ENCODE measurements at places on chromosomes 4 and X.

DNA sequence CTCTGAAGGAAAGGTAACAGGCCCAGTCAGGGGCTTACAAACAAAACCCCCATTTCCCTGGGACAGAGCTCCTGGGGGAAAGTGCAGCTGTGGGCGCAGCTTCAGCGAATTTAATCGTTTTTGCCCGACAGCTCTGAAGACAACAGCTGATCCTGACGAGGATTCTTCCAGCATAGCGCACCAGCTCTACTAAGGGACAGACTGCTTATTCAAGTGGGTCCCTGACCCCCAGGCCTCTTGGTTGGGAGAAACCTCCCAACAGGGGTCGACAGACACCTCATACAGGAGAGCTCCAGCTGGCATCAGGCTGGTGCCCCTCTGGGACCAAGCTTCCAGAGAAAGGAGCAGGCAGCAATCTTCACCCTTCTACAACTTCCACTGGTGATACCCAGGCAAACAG lies 486.7 kb downstream of the PRR32 start:
- no peak for DNase-seq

- no peak for DNase-seq
Observed at GRCh38 chr4:77398256-77398655, 207.4 kb upstream of the CXCL13 start.

- no peak for DNase-seq
Observed at GRCh38 chrX:33086886-33087285, 124.5 kb downstream of the DMD start.

GRCh38 chr4:117637347-117637746 lies 396.9 kb upstream of the NDST3 start:
- DNase-seq = no peak

Measured in stimulated activated CD4-positive, alpha-beta T cell treated with anti-CD3 and anti-CD28 coated beads, Interleukin-12 subunit alpha, Interleukin-12 subunit beta, amount 100 ng/mL, for 4 hours (primary cell).